ENCODE measurements at places on chromosomes 3 and 15.

DNA sequence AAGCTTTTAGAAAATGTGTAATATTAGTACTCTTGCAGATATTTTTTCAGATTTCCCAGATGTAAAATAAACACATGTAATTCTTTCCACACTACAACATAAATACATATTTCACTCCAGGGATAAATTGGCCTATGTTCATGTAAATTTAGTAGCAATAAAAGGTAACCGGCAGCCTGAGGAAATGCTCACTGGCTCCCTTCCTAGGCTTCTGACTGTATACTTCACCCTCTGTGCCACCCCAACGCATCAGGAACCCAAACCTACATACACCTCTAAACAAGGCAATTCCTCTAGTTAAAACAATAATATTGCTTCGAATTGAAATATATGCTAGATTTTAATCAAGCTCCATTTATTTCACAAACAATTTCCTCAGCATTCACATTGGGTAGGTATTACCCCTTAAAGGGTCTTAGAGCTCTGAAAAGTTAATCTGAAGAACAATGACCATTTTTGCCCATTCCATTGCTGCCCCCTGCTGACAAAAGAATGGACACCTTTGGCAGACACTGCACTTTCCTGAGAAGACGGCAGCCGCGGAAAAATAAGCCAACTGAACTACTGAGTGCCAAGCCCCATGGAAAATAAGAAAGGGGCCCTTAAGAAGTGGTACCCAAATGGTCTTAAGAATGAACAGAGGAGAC is 212.5 kb downstream of the OSBPL10 start:
- peaks cover 2% of the 10 kb centered on the region for H3K36me3 ChIP-seq
- peak overlapping the region; percentile 41 for H3K4me3 ChIP-seq
- H3K27me3 ChIP-seq: no peaks in the 10 kb centered on the region
- peak overlapping the region; percentile 52 for H3K27ac ChIP-seq
- peak; percentile 42 for DNase-seq

DNA sequence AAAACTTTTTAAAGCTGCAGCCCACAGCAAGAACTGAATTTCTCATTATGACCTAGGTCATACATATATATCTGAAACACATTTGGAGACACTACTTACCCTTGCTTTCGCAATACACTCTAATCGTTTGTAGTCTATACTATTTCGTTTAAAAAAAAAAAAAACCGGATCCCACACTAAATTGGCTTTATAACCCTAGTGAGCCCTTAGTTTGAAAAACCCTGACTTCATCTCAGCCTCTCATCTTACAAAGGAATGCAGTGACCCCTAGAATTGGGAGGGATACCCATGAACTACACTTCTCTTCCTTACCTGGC is 4.2 kb downstream of the RARRES1 start:
- H3K27ac ChIP-seq: no peak overlapping the region
- H3K4me1 ChIP-seq: peaks cover 32% of the 10 kb centered on the region
- peak overlapping the region; percentile 47 for H3K4me3 ChIP-seq
- H3K36me3 ChIP-seq: peaks cover 3% of the 10 kb centered on the region

DNA sequence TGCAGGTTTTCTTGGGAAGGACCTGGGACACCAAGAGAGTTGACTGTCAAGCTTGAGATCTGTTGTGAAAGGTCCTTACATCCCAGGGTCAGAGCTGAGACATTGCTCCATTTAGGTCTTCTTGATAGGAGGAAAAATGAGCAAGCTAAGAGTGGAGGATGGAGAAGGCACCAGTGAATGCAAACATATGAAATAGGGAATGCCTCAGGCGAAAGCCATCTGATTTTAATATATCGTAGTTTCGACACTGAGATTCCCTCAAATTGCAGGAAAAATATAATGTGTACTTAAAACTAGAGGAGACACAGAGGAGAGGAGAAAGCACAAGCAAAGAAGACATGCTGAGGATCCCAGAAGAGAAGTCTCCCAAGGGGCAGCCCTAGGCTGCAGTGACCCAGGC is 85.5 kb downstream of the TM4SF4 start:
- H3K36me3 ChIP-seq: no peaks in the 10 kb centered on the region
- no peak for DNase-seq
- H3K27me3 ChIP-seq: peaks cover 2% of the 10 kb centered on the region
- no peak overlapping the region for H3K27ac ChIP-seq
- H3K4me1 ChIP-seq: peaks cover 2% of the 10 kb centered on the region

DNA sequence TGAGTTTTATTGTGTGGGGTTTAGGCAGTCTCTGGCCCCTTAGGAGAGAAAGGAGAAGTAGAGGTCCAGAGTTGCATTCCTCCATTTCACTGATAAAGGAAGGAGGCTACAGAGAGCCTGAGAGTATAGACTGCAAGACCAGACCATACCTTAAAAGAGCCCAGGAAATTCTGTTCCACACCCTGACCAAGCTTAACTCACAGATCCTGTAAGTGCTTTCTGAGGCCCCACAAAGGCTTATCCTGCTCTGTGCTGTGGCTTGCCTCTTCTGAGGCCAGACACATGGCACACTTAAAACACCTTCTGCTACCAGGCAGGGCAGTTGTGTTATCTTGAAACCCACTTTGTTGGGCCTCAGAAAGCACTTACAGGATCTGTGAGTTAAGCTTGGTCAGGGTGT is 39.2 kb upstream of the LEKR1 start:
- no peak overlapping the region for H3K27ac ChIP-seq
- peaks cover 37% of the 10 kb centered on the region for H3K4me1 ChIP-seq
- no peak for DNase-seq
- peaks cover 10% of the 10 kb centered on the region for H3K36me3 ChIP-seq

- H3K4me3 ChIP-seq: no peak overlapping the region
- H3K27me3 ChIP-seq: no peaks in the 10 kb centered on the region
- H3K4me1 ChIP-seq: peaks cover 3% of the 10 kb centered on the region
- no peak for DNase-seq
- H3K36me3 ChIP-seq: peaks cover 34% of the 10 kb centered on the region
- H3K27ac ChIP-seq: no peak overlapping the region
Observed at GRCh38 chr15:40204100-40204499, 34.8 kb upstream of the PAK6 start.

DNA sequence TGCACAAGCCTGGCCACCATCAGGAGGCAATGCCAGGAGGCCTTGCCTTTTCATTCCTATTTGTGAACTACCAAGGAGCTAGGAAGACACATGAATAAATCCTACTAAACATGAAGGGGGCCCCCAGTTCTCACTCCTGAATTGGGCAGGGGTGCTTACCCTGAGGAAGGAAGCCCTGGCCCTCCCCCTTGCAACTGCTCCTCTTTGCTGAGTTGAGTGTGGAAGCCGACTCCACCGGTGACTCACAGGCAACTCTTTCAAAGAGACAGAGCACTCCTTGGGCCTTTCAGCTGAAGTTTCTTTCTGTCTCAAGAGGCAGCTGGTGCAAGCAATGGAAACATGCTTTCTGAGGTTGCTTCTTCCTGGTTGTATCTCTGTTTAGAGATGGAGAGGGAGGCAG is 1.7 kb downstream of the GABRG3 start:
- peaks cover 10% of the 10 kb centered on the region for H3K27me3 ChIP-seq
- no peak overlapping the region for H3K27ac ChIP-seq
- H3K4me3 ChIP-seq: no peak overlapping the region
- no peaks in the 10 kb centered on the region for H3K4me1 ChIP-seq

DNA sequence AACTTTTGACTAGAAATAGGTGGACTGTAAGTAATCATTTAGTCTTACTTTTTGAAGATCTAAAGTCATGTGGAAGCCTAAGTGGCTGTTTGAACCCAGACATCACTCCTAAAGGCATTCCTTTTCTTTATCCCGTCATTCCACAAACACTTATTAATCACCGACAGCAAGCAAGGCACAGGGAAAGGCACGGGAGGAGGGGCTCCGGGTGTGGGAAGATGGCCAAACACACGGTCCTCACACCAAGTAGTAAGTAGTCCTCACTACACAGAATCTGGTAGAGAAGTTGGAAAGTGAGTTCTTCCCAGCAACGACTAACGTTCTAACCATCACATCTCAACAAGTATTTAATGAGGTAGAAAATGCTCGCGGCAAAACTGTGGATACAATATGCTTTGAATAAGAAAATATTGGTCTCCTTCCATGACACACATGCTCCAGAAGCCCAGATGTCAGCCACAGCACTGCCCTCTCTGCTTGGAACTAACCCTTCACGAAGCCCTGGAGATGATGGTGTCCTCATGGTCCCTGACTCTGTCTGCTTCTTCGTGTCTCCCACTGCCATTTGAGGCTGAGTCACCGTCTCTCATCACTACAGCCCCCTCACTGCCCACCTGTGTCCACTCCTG is 202.2 kb downstream of the OPA1 start:
- H3K36me3 ChIP-seq: no peaks in the 10 kb centered on the region
- H3K27me3 ChIP-seq: peaks cover 40% of the 10 kb centered on the region
- H3K27ac ChIP-seq: no peak overlapping the region
- H3K4me3 ChIP-seq: no peak overlapping the region
- peaks cover 4% of the 10 kb centered on the region for H3K4me1 ChIP-seq
- no peak for DNase-seq

- no peak overlapping the region for H3K27ac ChIP-seq
- DNase-seq: no peak
- no peak overlapping the region for H3K4me3 ChIP-seq
- no peaks in the 10 kb centered on the region for H3K27me3 ChIP-seq
- peaks cover 54% of the 10 kb centered on the region for H3K4me1 ChIP-seq
Observed at GRCh38 chr15:92100301-92100700, 246.8 kb downstream of the SLCO3A1 start.

DNA sequence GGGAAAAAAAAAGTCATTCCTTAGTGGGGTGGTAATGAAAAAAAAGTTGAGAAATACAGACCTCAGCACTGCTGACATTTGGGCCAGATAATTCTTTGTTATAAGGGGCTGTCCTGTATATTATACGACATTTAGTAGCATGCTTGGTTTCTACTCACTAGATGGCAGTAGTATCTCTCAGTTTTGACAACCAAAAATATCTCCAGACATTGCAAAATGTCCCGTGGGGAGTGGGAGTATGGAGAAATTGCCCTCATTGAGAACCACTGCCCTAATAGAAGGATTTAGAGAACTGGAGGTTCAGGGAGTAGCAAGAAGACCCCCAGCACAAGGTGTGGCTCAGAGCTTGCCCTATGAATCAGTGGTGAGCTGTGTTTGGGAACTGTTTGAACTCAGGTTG is 28.6 kb upstream of the TEX264 start:
- H3K36me3 ChIP-seq: peaks cover 58% of the 10 kb centered on the region
- no peak overlapping the region for H3K27ac ChIP-seq
- no peaks in the 10 kb centered on the region for H3K27me3 ChIP-seq
- no peaks in the 10 kb centered on the region for H3K4me1 ChIP-seq
- no peak overlapping the region for H3K4me3 ChIP-seq

GRCh38 chr3:101202640-101203039 is 117.7 kb downstream of the IMPG2 start:
- H3K27ac ChIP-seq: no peak overlapping the region
- no peak for DNase-seq
- H3K27me3 ChIP-seq: peaks cover 12% of the 10 kb centered on the region
- H3K4me3 ChIP-seq: no peak overlapping the region

- peaks cover 7% of the 10 kb centered on the region for H3K36me3 ChIP-seq
- no peaks in the 10 kb centered on the region for H3K27me3 ChIP-seq
- no peak overlapping the region for H3K4me3 ChIP-seq
- H3K4me1 ChIP-seq: no peaks in the 10 kb centered on the region
- DNase-seq: no peak
Observed at GRCh38 chr3:136545664-136546268, 206.4 kb downstream of the STAG1 start.

GRCh38 chr3:17759901-17760300 is 17.5 kb upstream of the TBC1D5 start:
- peaks cover 13% of the 10 kb centered on the region for H3K4me1 ChIP-seq
- peaks cover 2% of the 10 kb centered on the region for H3K36me3 ChIP-seq
- H3K4me3 ChIP-seq: no peak overlapping the region
- no peak for DNase-seq
- H3K27ac ChIP-seq: no peak overlapping the region

DNA sequence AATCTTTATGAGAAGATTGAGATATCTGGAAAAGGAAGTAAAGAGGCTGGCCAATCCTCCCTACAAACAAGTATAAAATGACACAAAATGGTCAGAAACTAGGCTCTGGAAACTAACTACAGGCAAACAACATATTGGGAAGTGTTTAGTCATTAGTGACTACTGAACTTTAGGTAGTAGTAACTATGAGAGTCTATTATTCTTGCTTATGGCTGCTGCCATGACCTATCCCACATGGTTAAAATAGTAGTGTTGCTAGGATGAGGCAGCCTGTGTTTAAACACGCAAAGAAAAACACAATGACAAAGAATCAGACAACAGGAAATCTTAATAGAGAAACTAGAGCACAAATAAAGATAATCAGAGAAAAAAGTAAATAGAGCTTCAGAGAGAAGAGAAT is 67.9 kb downstream of the RFX7 start:
- peak overlapping the region; percentile 64 for H3K27ac ChIP-seq
- H3K4me3 ChIP-seq: no peak overlapping the region
- peaks cover 41% of the 10 kb centered on the region for H3K36me3 ChIP-seq
- no peaks in the 10 kb centered on the region for H3K27me3 ChIP-seq
- H3K4me1 ChIP-seq: peaks cover 36% of the 10 kb centered on the region

DNA sequence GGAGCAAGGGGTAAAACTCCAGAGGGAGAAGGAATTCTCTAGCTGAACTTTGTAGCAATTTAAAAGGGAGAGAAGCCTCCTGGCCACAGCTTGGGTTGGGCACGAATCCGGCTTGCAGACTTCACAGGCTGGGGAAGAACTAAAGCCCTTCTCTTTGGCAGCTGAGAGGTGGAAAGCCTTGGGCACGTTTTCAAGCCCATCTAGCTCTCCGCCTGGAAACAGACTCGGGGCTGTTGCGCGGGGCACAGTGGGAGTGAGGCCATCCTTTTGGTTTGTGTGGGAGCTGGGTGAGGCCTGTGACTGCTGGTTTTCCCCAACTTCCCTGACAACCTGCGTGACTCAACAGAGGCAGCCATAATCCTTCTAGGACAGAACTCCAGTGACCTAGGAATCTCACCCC is 295.7 kb upstream of the ROBO1 start:
- DNase-seq: no peak
- no peaks in the 10 kb centered on the region for H3K27me3 ChIP-seq
- H3K4me3 ChIP-seq: no peak overlapping the region
- H3K4me1 ChIP-seq: no peaks in the 10 kb centered on the region
- no peaks in the 10 kb centered on the region for H3K36me3 ChIP-seq
- H3K27ac ChIP-seq: no peak overlapping the region

GRCh38 chr3:50300681-50301254 is 1.6 kb upstream of the HYAL3 start:
- peak overlapping the region; percentile 94 for H3K4me3 ChIP-seq
- no peak for DNase-seq
- H3K36me3 ChIP-seq: no peaks in the 10 kb centered on the region
- H3K27ac ChIP-seq: peak overlapping the region; percentile 95

- no peak overlapping the region for H3K27ac ChIP-seq
- DNase-seq: no peak
- peaks cover 4% of the 10 kb centered on the region for H3K27me3 ChIP-seq
- no peak overlapping the region for H3K4me3 ChIP-seq
Observed at GRCh38 chr3:123365450-123366143, 83.3 kb downstream of the ADCY5 start.

GRCh38 chr3:45538641-45538986 is 55.9 kb upstream of the LIMD1 start:
- no peak overlapping the region for H3K27ac ChIP-seq
- H3K4me1 ChIP-seq: peaks cover 5% of the 10 kb centered on the region
- no peaks in the 10 kb centered on the region for H3K27me3 ChIP-seq
- no peak overlapping the region for H3K4me3 ChIP-seq

- H3K27me3 ChIP-seq: peaks cover 27% of the 10 kb centered on the region
- H3K4me1 ChIP-seq: no peaks in the 10 kb centered on the region
- no peak overlapping the region for H3K27ac ChIP-seq
- H3K36me3 ChIP-seq: no peaks in the 10 kb centered on the region
Observed at GRCh38 chr15:34759992-34760391, 5.2 kb upstream of the GJD2 start.
